Midbrain (tissue), 1 donor: ENCODE measurements at places on chromosomes 11 and 22.

DNA sequence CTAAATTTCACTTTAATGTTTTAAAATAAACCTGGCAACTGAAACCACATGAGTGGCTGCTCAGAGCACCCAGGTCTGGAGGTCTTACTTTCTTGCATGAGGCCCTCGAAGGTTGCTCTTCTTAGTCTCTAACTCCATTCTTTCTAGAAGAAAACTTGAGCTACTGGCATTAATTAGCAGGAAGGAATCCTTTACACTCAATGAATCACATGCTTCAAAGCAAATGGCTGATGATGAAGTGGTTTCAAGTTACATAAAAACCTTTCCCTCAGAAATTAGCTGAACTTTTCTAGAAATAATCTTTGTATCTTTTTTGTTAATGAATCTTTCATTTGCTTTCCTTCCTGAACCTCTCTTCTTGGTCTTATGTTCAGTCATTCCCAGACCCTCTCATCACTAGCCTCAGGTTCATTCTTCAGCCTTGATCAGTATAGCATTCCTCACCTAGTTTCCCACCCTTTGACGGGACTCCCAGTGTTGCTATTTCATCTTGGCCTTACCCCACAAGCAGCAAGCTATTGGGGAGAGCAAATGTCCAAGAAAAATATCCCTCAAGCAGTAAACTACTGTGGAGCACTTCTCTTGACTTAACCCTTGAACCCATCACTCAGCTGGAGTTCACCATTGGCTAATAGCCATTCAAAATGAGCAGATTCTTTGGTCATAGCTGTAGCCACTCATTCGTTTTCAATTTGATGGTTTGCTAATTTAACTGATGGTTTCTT is 75.1 kb downstream of the INSC start:
- DNase-seq: no peak

DNA sequence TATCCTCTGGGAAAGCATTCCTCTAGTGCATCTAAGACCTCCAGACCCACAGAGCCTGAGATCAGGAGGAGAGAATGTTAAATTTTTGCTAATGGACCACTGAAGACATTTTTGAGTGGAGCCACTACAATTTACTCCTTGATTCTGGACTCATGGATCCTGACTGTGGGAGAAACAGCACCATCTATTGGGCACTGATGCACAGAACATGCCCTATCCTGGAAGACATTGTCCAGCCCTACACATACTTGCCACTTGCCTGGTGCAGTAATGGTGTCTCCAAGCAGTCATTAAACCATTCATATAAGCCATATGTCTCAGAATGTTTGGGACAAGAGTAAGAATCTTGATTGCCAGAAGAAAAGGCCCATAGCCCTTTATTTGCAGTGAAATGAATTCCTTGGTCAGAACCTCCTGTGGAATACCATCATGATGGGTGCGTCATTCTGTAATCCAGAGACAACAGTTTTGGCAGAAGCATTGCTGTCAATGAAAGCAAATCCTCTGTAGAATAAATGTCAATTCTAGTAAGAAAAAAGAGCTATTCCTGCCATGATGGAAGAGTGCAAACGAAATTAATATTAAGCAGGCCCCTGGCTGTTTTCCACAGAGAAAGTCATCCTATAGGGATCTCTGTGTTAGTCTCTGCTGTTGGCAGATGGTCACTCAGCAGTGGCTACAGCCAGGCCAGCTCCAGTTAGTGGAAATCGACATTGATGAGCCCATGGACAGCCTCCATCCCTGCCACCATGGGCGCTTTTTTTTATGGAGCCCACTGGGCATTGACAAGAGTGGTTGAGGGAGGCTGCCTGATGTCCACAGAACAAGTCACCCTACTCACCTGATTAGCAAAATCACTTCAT is 43.5 kb downstream of the GGTLC2 start:
- DNase-seq: peak; percentile 12

DNA sequence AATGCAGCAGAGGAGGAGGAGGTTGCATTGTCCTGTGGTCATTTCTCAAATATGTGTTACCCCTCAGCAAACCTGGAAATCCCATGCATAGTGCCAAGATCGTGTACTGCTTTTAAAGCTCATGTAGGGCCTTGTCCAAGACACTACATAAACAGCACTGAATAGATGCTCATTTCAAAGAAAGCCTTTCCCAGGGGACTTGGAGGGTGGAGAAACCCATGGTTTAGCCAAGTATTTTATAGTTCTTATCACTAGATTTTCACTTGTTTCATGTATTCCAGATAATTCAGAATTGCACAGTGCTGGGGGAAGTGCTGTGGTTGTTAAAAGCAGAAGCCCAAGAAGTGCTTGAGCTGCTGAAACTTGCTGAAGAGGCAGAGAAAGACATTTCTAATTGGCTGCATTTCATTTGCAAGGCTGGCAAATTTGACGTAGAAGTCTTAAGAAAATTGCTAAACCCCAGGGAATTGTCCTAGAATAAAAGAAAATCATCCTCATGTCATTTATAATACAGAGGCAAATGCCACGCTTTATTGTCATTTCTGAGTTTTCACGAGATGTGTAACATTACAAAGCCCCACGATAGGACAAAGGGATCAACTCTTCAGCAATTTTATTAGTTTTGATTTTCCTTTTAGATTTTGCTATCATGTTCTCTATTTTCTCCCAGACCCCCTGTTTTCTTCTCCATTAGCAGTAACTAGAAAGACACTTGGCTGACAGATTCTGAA is 20.1 kb downstream of the CSRP3 start:
- DNase-seq: no peak

- no peak for DNase-seq
Observed at GRCh38 chr11:19864141-19865140, 151.8 kb downstream of the NAV2 start.

- DNase-seq: no peak
Observed at GRCh38 chr11:124747406-124748099, 4.5 kb downstream of the VSIG2 start.

DNA sequence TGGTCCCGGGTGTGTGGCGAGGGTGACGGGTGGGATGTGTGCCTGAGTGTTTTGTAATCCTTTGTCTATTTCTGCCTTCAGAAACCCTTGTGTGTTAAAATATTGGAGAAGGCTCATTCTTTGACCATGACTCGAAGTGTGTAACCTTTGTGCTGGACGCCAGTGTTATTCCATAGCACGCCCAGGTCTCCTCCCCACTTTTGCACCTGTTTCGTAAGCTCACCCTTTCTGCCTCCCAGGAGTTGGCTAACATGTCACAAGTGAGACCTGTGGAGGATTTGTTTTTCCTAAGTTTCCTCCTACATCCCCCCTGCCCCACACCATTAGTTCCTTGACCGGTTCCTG is 382 bp downstream of the C11orf54 start:
- DNase-seq: peak; percentile 58

- DNase-seq: no peak
Observed at GRCh38 chr11:33942954-33943353, 51.1 kb upstream of the LMO2 start.

DNA sequence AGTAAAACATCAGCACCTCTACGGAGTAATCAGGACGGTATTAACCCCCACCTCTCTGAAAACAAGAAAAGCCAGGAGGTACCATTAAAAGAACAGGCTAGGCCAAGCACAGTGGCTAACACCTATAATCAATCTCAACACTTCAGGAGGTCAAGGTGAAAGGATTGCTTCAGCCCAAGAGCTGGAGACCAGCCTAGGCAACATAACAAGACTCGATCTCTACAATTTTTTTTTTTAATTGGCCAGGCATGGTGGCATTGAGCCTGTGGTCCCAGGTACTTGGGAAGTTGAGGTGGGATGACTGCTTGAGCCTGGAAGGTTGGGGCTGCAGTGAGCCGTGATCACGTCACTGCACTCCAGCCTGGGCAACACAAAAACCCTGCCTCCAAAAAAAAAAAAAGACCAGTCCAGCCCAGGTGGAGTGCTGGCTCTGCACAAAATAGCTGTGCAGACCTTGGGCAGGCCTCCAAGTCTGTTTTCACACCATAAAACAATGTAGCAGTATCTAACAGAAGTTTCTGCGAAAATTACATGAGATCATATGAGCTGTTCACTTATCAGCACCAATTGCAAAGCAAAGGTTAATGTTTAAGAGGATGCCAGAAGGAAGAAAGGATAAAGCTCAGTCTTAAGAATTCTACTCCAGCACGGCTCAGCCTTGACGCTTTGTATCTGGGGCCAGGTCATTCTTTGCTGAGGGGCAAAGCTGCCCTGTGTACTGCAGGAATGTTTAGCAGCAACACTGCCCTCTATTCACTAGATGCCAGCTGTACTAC is 14.8 kb downstream of the CHKA start:
- no peak for DNase-seq

DNA sequence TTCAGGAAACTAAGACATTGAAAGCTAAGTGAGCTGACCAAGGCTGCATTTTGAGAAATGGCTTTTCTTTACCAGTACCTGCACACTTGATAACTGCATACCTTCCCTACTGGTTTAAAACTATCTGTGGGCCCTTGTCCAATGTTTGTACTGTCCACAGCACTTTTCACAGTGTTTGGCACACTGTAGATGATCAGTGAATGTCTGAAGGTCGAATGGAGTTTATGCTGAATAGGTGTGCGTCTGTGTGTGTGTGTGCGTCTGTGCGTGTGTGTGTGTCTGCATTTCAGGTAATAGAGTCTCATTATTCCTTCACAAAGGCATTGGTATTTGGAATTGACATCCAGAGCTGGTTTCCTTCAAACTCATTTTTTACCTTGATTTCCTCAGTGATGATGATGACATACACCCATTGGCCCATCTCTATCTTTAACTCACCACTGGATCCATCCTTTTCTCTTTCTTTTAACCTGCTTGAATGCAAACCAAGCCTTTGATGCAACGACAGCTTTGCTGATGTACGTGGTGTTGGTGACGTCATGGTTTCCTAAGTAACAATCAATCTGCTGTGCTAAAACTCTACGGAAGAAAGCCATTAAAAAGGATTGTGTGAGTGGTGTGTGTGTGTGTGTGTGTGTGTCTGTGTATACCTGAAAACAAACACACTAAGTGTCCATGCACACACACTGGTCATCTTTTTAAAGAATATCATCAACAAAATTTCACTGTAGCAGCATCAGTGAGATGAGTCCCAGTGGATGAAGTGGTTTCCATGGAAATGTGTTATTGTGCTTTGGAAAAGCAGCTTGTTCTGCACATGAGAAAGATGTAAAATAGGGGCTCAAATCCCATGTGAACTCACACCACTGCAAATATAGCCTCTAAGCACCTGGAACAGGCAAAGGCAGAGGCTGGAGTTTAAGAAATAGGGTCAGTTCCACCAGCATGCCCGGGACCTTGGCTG is 490.2 kb upstream of the B3GAT1 start:
- DNase-seq: no peak

- DNase-seq: no peak
Observed at GRCh38 chr11:74620531-74620930, 28.1 kb downstream of the POLD3 start.

GRCh38 chr11:99676292-99676691 is 655.5 kb downstream of the CNTN5 start:
- no peak for DNase-seq

DNA sequence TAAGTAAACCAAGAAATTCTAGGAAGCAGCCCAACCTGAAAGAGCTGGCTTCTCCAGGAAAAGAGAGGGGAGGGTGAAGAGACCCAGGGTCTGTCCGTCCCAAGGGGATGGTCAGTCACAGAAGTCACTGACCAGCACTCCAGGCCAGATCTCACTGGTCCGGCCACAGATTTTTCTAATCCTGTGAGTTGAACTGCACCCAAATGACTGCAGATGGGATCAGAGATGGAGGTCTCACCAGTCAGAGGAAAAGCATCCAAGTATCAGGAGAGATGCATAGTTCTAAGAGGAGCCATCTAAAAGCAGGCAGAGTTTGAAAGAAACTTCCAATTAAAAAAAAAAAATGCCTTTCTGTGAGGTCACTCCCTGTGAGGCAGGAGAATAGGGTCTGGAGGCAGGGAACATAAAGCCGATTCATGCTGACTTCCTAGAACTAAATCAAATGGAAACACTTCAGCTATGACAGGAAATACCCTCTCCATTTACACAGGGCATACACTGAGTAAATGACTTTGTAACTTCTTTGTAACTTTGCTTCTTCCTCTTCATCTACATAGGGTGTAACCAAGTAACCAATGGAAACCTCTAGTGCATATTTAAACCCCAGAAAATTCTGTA is 144.5 kb downstream of the CCDC34 start:
- no peak for DNase-seq

- no peak for DNase-seq
Observed at GRCh38 chr11:10551290-10551592, 10.3 kb upstream of the RNF141 start.

GRCh38 chr22:35470903-35471321 is 69.7 kb upstream of the RASD2 start:
- DNase-seq: no peak

GRCh38 chr22:41076857-41077256 is 15.5 kb upstream of the EP300 start:
- DNase-seq: no peak

- no peak for DNase-seq
Observed at GRCh38 chr11:88171982-88172381, 3.3 kb downstream of the RAB38 start.

DNA sequence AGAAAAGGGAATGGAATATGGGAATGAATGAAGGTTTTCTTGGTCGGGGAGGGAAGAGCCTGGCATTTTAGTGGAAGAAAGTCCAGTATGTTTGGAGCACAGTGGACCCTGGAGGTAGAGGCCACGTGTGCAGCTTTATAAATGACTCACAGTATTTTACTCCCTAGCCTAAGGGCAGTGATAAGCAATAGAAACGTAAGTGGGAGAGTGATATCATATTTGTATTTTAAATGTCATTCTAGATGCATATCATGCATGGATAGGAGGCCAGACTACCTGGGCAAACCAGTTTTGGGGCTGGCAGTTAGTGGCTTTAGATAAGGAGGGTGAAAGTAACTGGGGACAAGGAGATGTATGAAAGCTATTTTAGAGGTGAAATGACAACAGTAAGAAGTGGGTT is 174.1 kb downstream of the ARHGAP42 start:
- no peak for DNase-seq

- peak; percentile 27 for DNase-seq
Observed at GRCh38 chr11:20873054-20873453, 203.7 kb downstream of the NELL1 start.

GRCh38 chr11:112931703-112932102 is 29.5 kb upstream of the NCAM1 start:
- no peak for DNase-seq
